Glutamatergic neuron (in vitro differentiated cells): ENCODE measurements at places on chromosomes 5 and 9. TPM values are rescaled to one million over a fixed set of nuclear protein-coding genes. Genes with fewer than 3 reads are reported as not detected.

The PCDHGA5 gene
- 4.6 TPM for total RNA-seq

The PAPPA gene
- total RNA-seq = 10.5 TPM

GRCh38 chr9:228929-229695, 14.4 kb downstream of the DOCK8 start:
- no peaks in the 10 kb centered on the region for H3K4me1 ChIP-seq
- no peak overlapping the region for H3K4me3 ChIP-seq
- DNase-seq = no peak
- H3K27me3 ChIP-seq = no peaks in the 10 kb centered on the region
- H3K27ac ChIP-seq = no peak overlapping the region

DNA sequence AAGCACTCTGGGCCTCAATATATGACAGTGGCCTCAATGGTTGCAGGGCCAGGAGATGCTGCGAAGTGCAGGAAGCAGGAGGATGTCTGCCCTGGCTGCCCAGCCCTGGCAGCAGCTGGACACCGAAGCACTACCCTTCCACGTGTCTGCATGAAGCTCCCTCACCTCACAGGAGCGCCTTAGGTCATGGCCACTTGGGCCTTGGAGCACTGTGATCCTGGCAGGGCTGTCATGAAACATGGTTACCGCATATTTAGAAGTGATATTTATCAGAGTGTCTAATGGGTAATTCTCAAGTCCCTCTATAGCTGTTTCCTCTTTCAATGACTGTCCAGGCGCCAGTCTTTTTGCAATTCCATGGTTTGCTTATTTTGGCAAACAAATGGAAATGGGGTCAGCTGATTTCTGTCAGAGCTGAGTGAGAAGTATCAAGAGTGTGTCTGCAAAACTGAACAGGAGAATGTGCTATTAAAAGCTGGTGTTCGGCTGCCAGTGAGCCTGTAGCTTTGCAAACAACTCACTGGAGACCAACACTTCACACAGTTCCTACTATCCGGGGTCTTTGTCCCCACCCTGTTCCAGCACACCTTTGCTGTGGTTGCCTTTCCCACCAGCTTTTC, 285.9 kb downstream of the KIF4B start:
- H3K27ac ChIP-seq = no peak overlapping the region
- no peak for DNase-seq
- H3K27me3 ChIP-seq = no peaks in the 10 kb centered on the region
- H3K4me3 ChIP-seq = no peak overlapping the region
- no peaks in the 10 kb centered on the region for H3K36me3 ChIP-seq

The GNA14 gene
- 0.32 TPM for total RNA-seq
